Lung microvascular endothelial cell (primary cell): ENCODE measurements at places on chromosomes 12 and 14. TPM values are rescaled to one million over a fixed set of nuclear protein-coding genes. Genes with fewer than 3 reads are reported as not detected.

Gene RNU4-1
- total RNA-seq: under 0.01 TPM in 2 replicates

Gene FAM90A1
- total RNA-seq: under 0.01 TPM in 1 of 2 replicates, not detected in the other

Gene PLEKHG7
- not detected in 2 replicates for total RNA-seq

Gene INHBC
- total RNA-seq: not detected in 2 replicates

Gene P2RX2
- not detected in 2 replicates for total RNA-seq

Gene ANO4
- 0.99 and 1.3 TPM in 2 replicates for total RNA-seq

Gene SYNE3
- total RNA-seq: 12.0 and 12.5 TPM in 2 replicates
